MCF 10A (cell line): ENCODE measurements at places on chromosomes 12 and 14.
A peak's percentile ranks its signal among the peaks of the same experiment; 100 is the strongest.

- H3K4me1 ChIP-seq = no peaks in the 10 kb centered on the region
- no peak for DNase-seq
- H3K4me3 ChIP-seq = no peak overlapping the region
- H3K36me3 ChIP-seq = peaks cover 61% of the 10 kb centered on the region
Measured at GRCh38 chr12:26966842-26967241, 28.6 kb downstream of the FGFR1OP2 start.

GRCh38 chr12:41188841-41189394, 798 bp downstream of the PDZRN4 start:
- no peaks in the 10 kb centered on the region for H3K36me3 ChIP-seq
- no peak overlapping the region for H3K27ac ChIP-seq
- no peaks in the 10 kb centered on the region for H3K4me1 ChIP-seq

DNA sequence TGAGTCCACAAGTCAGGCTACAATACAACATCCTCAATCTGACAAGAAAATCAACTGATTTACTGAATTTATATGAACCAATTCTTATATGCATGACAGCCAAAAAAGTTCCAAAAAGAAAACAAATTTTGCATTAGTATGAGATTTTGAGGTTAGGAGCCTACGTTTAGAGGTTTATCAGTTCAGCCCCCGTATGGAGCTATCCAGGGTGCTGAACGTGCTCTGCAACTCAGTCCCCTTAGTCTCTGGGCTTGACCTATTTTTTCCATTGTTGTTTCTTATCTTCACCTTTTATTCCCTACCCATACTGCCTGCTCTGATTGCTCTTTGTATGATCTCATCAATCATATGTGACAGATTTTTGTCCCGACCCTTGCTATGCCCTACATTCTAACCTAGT, 693.0 kb downstream of the NRXN3 start:
- peak; percentile 65 for DNase-seq
- H3K4me3 ChIP-seq = no peak overlapping the region
- no peaks in the 10 kb centered on the region for H3K4me1 ChIP-seq

- H3K27ac ChIP-seq = no peak overlapping the region
- H3K4me3 ChIP-seq = no peak overlapping the region
- H3K36me3 ChIP-seq = no peaks in the 10 kb centered on the region
- no peaks in the 10 kb centered on the region for H3K4me1 ChIP-seq
Measured at GRCh38 chr14:105944632-105945610, 418.5 kb downstream of the TMEM121 start.

- peaks cover 6% of the 10 kb centered on the region for H3K4me1 ChIP-seq
- no peaks in the 10 kb centered on the region for H3K27me3 ChIP-seq
- no peaks in the 10 kb centered on the region for H3K36me3 ChIP-seq
Measured at GRCh38 chr12:12531194-12531593, 31.5 kb downstream of the DUSP16 start.

DNA sequence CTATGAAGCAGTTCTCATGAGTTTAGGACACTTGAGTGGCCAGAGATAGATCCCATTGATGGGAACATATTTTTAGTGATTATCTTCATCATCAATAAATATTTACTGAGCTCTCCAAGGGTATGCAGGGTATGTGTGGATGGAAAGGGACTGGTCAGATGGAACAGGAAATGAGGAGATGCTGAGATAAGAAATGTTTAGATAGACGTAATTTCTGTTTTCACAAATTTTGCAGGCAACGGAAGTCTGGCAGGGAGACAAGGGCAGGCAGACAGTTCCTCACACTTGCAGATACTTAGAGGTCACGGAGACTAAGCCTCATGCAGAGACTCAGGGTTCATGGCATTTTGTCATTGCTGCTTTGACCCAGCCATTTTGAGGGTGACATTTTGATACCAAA, 24.3 kb downstream of the BCL2L14 start:
- no peak overlapping the region for H3K4me3 ChIP-seq
- no peaks in the 10 kb centered on the region for H3K27me3 ChIP-seq
- peaks cover 8% of the 10 kb centered on the region for H3K4me1 ChIP-seq
- DNase-seq = no peak
- H3K36me3 ChIP-seq = peaks cover 6% of the 10 kb centered on the region

DNA sequence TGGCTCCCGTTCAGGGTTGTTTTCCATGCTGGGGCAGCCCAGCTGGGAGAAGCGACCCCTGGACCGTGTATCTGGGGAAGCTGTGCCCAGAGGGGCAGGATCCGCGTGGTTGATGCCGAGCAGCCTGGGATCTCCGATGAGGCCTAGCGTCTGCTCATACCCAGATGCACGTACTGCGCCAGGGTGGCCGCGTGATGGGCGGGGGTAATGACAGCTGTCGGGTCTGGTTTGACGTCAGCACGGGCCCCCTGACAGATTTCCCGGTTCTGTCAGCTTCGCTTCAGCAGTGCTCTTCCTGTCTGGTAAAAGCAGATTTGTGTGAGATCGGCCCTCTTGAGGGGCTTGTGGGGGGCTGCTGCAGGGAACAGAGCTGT, 147.3 kb downstream of the TSPAN9 start:
- H3K4me3 ChIP-seq = no peak overlapping the region
- H3K27me3 ChIP-seq = no peaks in the 10 kb centered on the region
- DNase-seq = no peak
- H3K36me3 ChIP-seq = no peaks in the 10 kb centered on the region
